ENCODE measurements at places on chromosomes 6 and 20.

DNA sequence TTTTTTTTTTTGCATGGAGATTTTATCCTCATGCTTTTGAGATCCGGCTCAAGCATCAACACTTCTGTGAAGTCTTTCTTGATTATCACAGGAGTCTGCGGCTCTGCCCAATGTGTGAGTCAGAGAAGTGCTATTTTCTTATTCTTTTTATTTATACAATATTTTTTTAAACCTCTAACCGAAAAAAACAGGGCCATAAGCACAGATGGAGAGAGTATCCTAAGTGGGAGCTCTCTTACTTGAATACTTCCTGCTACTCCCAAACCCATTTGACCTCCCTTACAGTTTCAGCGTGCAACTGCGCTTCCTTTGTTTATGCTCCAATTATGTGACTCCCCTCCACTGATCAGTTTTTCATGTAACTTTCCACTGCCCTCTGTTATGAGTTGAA lies 8.7 kb upstream of the ATXN1 start:
- no peak for DNase-seq

GRCh38 chr6:42032366-42032765 lies 18.0 kb upstream of the TAF8 start:
- DNase-seq: no peak

DNA sequence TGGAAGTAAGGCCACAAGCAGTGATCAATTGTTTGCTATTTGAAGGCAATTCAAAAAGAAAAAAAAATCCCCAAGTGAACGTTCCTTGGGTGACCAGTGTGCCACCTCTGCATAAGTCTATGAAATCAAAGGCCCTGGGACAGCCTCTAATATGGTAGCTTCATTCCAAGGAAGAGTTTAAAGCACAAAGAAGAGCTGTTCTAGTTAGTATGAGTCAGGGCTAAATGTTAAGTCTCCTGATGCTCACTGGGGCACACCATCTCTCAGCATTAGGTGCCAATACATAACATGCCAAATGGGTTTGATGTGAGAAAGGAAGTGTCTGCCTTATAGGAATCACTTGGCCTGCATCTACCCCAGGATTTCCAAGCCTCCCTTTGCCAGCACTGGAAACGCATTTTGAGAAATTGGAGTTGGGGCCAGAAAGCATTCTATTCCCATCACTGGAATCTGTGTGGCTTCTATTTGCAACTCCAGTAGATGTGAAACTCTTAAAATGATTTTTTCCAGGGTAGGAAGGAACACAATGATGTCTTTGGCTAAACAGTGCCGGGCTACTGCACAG lies 13.0 kb downstream of the UNC5CL start:
- no peak for DNase-seq

GRCh38 chr6:131275273-131275672 lies 140.0 kb downstream of the AKAP7 start:
- no peak for DNase-seq

- no peak for DNase-seq
These were observed 7.4 kb downstream of the FKBP5 start for GRCh38 chr6:35681298-35681697.

GRCh38 chr6:43016176-43016942 lies 2.3 kb downstream of the KLHDC3 start:
- no peak for DNase-seq
